RKO (cell line): ENCODE measurements at places on chromosomes 1 and 21.

DNA sequence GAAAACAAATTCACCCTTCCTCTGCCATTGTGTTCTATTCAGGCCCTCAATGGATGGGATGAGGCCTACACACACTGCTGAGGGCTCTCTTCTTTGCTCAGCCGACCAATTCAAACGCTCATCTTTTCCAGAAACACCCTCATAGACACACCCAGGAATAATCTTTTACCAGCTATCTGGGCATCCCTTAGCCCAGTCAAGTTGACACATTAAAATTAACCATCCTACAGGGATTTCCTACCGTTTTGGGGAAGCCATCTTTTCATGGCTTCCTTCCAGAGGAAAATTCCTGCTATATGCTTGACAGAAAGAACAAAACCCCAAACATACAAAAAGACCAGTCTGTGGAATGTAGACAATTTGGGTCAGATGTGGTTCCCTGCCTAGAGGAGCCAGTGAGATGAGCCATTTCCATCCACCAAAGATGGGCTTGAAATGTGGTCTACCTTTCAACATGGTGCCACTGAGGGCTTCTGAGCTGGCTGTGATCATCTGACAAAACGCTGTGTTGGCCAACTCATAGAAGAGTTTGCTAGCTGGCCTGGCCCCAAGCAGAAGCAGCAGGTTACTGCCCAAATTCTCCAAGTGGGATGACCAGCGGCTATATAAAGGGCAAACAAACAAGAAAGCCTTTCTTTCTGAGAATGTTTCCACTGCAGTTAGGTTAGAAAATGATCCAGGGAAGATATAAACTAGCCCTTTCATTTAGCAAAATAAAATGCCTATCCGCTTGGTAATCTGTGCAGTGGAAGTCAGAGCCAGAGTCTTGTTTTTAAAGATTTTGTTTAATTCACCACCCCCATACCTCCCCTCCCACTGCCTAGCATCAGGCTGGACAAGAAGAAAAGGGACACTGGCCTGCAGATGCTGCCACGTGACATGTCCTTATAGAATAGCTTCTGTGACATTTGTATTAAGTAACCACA is 69.1 kb upstream of the MRPS6 start:
- no peak for DNase-seq

DNA sequence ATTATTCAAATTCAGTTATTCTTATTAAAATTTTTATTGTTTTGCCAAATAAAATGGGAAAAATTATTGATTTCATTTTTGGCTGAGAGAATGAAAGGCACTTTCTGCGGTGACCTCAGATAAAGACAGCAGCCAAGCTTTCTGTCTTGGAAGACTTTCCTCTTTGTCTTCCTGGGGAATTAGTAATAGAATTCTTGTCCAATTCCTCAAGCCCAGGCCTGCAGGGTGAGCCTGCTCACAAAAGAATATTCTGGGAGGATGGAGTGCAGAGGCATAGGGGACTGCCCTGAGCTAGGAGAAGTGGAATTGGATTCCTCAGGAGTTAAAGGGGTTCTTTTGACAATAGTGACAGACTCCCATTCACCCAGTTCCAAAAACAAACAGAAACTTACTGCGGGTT is 614.5 kb upstream of the ADGRL2 start:
- DNase-seq = no peak

- DNase-seq = no peak
These were observed 147.1 kb downstream of the SLC45A1 start for GRCh38 chr1:8465013-8465412.

GRCh38 chr1:68223687-68224086 is 8.6 kb downstream of the WLS start:
- no peak for DNase-seq

DNA sequence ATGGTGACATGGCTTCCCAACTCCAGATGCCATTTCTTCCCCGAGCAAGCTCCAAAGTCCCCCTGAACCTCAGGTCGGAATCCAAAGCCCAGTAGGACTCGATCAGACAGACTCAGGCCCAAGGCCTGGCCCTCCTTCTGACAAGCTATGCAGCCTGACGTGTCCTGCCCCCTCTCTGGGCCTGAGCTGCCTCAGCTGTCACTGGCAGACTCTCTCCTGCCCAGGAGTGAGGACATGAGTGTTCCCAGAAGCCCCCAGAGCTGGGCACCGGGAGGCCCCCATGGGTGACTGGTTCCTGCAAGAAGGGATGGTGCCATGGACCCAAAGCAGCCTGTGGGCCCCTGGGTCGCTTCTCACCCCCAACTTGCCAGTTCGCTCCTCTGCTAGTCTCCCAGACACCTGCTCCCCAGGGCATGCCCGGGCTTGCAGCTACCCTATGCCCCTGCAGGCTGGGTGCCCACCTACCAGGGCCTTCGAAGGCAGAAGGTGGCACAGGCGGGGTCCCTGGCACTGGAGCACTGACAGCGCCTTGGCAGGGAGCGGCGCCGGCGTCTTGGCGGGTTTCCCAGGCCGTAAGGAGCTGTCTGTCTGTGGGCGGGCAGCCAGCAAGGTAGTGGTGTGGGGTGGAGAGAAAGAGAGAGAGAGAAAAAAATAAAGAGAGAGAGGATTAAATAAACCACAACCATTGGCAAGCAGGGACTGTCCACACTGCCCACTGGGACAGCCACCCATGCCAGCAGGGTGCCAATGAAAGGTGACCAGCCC is 2.3 kb downstream of the EDN2 start:
- DNase-seq = no peak

DNA sequence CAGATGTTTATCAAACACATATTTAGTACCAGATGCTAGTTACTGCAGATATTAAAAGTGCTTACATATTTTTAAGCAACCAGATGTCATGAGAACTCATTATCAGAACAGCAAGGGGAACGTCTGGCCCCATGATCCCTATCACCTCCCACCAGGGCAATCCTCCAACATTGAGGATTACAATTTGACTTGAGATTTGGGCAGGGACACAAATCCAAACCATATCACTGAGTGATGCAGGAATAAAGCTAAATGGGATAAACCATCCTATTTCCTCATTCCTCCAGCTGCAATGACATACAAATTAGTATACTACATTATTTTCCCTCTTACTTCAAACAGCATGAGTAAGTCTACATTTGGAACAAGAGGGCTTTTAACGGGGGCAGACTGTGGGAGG is 3.1 kb upstream of the KCNK2 start:
- DNase-seq = no peak
